Sciatic nerve (tissue), 2 donors: ENCODE measurements at places on chromosomes 13 and 19.

- DNase-seq = no peak
These were observed 1431.0 kb upstream of the SPRY2 start for GRCh38 chr13:81771951-81772350.

DNA sequence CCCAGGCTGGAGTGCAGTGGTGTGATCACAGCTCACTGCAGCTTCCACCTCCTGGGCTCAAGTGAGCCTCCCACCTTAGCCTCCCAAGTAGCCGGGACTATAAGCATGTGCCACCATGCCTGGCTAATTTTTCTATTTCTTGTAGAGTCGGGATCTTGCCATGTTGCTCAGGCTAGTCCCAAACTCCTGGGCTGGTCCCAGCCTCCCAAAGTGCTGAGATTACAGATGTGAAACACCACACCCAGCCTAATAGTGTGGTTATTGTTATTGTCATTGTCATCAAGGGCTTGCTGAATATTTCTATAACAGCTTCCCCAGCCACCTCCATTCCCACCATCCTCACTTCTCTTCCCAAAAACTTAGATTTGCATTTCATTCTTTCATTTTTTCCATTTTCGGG lies 2.8 kb downstream of the OR2Z1 start:
- no peak for DNase-seq

DNA sequence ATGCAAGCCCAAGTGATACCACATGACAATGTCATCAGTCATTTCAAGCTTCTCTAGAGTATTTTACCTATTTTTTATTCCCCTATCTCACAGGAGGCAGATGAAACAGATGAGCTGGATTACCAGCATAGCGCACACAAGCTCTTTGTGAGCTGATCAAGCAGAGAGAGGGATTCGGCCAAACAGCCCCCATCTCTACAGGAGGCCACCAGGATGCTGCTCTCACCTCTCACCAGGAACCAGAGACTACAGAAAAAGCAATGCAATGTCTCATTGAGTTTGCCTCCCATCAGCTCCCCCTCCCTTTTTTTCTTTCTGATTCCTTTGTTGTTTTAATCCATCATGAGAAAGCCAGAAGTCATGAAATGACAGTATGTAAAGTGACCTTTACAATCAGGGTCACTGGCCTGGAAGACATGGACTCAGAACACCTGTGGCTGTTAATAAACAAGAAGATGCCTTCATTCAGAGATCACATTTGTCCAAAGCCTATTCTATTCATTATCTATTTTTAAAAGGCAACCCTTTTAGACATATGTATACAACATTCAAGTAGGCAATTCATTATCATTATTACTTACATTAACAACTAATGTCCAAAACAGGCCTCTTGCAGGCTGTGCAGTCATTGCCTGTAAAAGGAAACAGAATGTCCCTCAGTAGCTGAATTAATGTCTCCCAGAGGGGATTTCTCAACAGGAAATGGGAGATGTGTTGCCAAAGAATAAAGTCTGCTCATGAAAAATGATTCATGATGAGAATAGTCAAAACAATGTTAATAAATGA lies 656.6 kb downstream of the TBC1D4 start:
- no peak for DNase-seq

- no peak for DNase-seq
These were observed 17.5 kb downstream of the TMED1 start for GRCh38 chr19:10818301-10819123.

GRCh38 chr13:27960362-27961226 lies 8.5 kb downstream of the CDX2 start:
- no peak for DNase-seq
